ENCODE measurements at places on chromosomes 4 and X.

DNA sequence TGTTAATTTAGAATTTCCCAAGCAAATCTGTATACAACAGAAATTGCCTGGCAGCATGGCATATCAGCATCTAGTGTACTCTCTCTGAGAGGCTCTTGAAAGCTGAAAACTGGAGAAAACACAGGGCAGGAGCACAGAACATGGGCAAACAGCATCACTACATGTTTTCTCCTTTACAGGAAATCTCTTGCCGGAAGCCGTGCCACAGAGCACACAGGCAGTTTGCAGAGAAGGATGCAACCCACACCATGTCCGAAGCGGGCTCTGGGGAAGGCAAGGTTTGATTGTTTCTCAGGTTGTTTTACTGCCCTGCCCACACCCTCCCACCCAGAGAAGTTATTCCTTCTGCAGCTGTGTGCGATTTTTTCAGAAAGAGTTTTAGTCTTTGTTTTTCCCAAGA, 41.1 kb upstream of the FAM9C start:
- DNase-seq = no peak

GRCh38 chr4:7462509-7462971, 27.8 kb upstream of the PSAPL1 start:
- no peak for DNase-seq

- no peak for DNase-seq
Observed at GRCh38 chr4:118758293-118758692, 73.1 kb downstream of the METTL14 start.

GRCh38 chrX:140767646-140768045, 58.1 kb downstream of the LINC00632 start:
- no peak for DNase-seq

DNA sequence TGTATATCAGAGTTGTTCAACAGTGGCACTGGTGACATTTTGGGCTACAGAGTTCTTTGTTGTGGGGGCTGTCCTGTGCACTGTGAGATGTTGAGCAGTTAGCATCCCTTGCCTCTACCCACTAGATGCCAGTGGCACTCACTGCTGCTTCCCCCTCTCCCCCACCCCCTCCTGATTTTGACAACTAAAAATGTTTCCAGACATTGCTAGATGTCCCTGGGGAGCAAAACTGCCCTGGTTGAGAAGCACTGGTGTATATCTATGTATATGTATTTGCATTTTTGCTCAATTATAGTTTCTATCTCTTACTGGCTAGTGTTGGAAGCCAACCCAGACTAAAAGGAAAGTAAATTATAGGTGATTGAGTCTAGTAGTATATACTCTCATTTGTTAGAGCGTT, 2.4 kb downstream of the TMEM131L start:
- DNase-seq = no peak

DNA sequence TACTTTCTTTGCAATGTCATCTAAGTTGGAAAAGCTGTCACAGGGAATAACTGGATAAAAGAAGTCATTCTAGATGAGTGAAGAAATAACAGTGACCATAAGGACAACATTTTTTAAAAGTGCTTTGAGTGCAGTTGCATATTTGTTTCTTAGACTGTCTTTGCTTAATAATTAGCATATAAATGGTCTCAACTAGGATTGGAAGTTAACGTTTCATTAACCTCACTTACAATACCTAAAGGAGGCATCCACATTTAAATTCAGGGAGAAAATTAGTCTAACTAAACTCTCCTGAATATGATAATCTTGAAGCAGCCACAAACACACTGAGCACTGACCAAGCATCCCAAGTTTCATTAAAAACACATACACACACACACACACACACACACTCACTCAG, 780.7 kb downstream of the PCDH18 start:
- no peak for DNase-seq

GRCh38 chr4:184807797-184808712, 17.7 kb downstream of the ACSL1 start:
- no peak for DNase-seq

DNA sequence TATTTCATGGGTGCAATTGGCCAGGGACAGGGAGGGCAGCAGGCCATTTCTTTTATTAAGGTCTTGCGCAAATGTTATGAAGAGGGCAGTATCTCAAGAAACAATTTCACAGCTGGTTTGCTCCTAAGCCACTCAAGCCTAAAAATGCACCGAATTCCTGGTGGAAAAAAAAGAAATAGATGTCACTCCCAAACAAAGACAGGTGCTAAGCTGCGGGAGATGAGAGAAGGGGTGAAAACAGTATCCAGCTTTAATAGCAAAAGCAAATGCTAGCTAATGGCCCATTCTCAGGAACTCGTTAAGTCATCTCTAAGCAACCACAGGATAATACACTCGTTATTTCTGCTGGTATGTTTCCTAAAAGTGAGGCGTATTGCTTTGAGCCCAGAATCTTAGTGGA, 116.4 kb downstream of the ARX start:
- no peak for DNase-seq

DNA sequence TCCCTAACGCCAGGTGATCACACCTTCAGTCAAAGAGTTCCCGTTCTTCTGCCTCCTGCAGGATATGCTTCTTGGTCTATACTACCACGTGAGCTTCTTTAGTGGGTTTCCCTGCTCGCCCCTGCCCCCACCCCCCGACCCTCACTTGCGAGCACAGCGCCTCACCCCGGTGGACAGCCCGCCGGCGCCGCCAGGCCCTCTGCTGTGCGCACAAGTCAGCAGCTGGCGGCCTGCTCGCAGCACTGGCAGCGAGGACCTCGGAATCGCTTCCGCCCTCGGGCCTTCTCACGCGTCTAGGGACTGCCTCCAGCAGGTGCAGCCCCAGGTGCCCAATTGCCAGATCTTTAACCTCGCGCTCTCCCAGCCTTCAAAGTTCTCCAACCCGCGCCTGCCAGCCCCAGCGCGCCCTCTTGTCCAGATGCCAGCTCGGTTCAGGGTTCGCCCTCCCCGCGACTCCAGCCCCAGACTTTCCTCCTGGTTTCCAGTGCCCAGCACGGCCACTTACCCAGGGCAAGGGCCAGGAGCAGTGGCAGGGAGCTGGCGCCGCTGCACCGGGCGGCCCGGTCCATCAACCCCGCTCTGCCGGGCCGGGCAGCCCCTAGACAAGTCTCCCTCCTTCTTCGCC, 454 bp downstream of the BTC start:
- DNase-seq = peak; percentile 12

GRCh38 chr4:144115519-144115918, 25.0 kb downstream of the GYPA start:
- no peak for DNase-seq

GRCh38 chr4:95547715-95548471, 880 bp downstream of the UNC5C start:
- DNase-seq = no peak

- DNase-seq = no peak
Observed at GRCh38 chr4:146132445-146132844, 43.1 kb upstream of the LSM6 start.

- no peak for DNase-seq
Observed at GRCh38 chr4:30920043-30920442, 199.9 kb downstream of the PCDH7 start.

GRCh38 chr4:185244763-185245162, 35.4 kb downstream of the SNX25 start:
- DNase-seq = no peak

- no peak for DNase-seq
Observed at GRCh38 chrX:138128027-138128671, 562.2 kb downstream of the ZIC3 start.

- DNase-seq = no peak
Observed at GRCh38 chrX:28591542-28591941, 4.3 kb downstream of the IL1RAPL1 start.

All from cortex of kidney (tissue), 1 donor.